ENCODE measurements at places on chromosomes 13 and 19. TPM values are rescaled to one million over a fixed set of nuclear protein-coding genes. Genes with fewer than 3 reads are reported as not detected.

DNA sequence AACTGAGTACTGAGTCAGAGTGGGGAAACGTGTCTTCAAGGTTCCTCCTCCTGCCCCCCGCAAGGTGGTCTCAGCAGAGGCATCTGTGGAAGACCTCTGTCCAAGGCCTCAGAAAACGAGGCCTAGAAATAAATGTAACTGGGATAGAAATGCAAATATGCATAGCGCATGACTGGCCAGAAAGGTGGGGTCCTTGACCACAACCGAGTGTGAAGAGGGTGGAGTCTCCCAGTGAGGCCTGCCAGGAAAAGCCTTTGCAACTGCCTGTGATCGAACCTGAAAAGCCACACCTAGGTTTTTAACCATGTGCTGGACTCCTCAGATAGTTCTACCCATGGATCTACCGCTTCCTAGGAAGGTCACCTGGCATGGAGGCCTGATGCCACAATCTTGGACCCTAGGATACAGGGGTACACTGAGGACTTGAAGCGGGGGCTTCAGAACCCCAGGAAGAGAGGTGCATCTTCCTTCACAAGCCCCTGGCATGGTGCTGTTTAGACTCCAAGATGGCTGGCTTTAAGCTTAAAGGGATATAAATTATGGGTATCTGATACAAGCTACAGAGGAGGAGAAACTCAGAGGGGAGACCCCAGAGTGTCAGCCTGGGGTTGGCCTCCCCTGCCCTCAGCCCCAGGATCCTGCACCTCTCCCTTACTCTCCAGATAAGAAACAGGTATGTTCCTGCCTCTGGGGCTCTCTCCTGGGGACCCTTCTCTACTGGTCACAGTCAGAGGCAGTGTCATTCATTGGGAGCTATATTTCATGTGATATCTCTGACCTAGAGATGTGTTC lies 18.3 kb upstream of the SIGLEC6 start:
- no peak for DNase-seq
- no peak overlapping the region for H3K27ac ChIP-seq
- H3K27me3 ChIP-seq, result no peaks in the 10 kb centered on the region
- no peaks in the 10 kb centered on the region for H3K36me3 ChIP-seq

The LILRA2 gene
- 0.83 TPM for total RNA-seq

The NANOS3 gene
- total RNA-seq, result not detected

GRCh38 chr19:33734913-33735312 lies 61.8 kb upstream of the KCTD15 start:
- DNase-seq, result no peak
- H3K4me1 ChIP-seq, result peaks cover 10% of the 10 kb centered on the region
- H3K36me3 ChIP-seq, result no peaks in the 10 kb centered on the region

GRCh38 chr19:13008926-13009787 lies 13.9 kb downstream of the NFIX start:
- peaks cover 92% of the 10 kb centered on the region for H3K4me1 ChIP-seq
- no peaks in the 10 kb centered on the region for H3K27me3 ChIP-seq
- no peaks in the 10 kb centered on the region for H3K36me3 ChIP-seq
- H3K27ac ChIP-seq, result peak overlapping the region; percentile 98

GRCh38 chr13:40145139-40145538 lies 489.7 kb downstream of the COG6 start:
- no peak for DNase-seq
- no peaks in the 10 kb centered on the region for H3K36me3 ChIP-seq
- H3K27ac ChIP-seq, result no peak overlapping the region
- H3K27me3 ChIP-seq, result no peaks in the 10 kb centered on the region

- no peak for DNase-seq
- H3K27ac ChIP-seq, result no peak overlapping the region
- no peaks in the 10 kb centered on the region for H3K27me3 ChIP-seq
- H3K36me3 ChIP-seq, result no peaks in the 10 kb centered on the region
- H3K4me3 ChIP-seq, result no peak overlapping the region
Measured at GRCh38 chr13:105956921-105957320, 578.5 kb downstream of the EFNB2 start.

- H3K27me3 ChIP-seq, result no peaks in the 10 kb centered on the region
- no peak overlapping the region for H3K27ac ChIP-seq
- no peak for DNase-seq
- H3K36me3 ChIP-seq, result no peaks in the 10 kb centered on the region
Measured at GRCh38 chr13:34294483-34295129, 476.7 kb downstream of the RFC3 start.

GRCh38 chr19:38644719-38645118 lies 2.7 kb upstream of the ACTN4 start:
- H3K27me3 ChIP-seq, result no peaks in the 10 kb centered on the region
- H3K36me3 ChIP-seq, result no peaks in the 10 kb centered on the region
- no peak overlapping the region for H3K4me3 ChIP-seq
- peaks cover 21% of the 10 kb centered on the region for H3K4me1 ChIP-seq
- no peak for DNase-seq

DNA sequence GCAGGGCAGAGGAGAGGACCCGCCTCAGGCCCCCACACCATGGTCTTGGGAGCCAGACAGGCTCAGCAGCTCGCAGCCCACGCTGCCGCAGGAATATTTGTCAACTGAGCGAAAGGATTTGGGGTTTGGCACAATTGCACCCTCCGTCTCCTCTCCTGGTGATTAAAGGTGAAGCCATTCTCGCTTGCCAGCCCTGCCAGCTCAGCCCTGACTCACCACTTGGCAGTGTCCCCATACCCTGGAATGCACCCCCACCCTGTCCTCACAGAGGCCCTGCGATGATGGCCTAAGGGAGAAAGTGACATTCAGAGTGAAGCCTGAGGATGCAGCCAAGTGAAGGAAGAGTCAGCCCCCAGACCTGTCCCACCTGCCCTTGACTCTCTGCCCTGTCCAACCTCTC lies 18.8 kb downstream of the CYTH2 start:
- no peaks in the 10 kb centered on the region for H3K27me3 ChIP-seq
- no peaks in the 10 kb centered on the region for H3K36me3 ChIP-seq
- peak overlapping the region; percentile 67 for H3K27ac ChIP-seq
- DNase-seq, result no peak
- peaks cover 47% of the 10 kb centered on the region for H3K4me1 ChIP-seq
- no peak overlapping the region for H3K4me3 ChIP-seq

The SYNE4 gene
- total RNA-seq, result not detected

DNA sequence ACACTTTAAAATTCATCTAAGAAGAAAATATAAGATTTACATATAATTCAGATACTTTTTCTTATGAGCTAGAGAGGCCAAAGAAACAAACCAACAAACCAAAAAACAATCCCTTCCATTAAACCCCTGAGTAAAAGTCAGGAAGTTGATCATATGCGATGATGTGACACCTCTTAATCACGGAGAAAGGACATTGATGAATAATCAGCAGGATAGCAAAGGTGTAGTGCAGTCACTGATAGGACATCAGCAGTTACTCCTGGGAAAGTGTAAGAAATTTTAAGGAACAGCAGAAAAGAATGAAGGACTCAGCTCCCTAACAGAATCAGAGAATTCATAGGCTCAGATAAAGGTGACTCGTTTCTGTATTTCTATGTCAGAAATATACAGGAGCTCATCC lies 202.4 kb upstream of the EDNRB start:
- no peak overlapping the region for H3K4me3 ChIP-seq
- no peaks in the 10 kb centered on the region for H3K27me3 ChIP-seq
- H3K36me3 ChIP-seq, result no peaks in the 10 kb centered on the region
- DNase-seq, result no peak
- no peak overlapping the region for H3K27ac ChIP-seq

GRCh38 chr13:32317716-32318465 lies 2.6 kb downstream of the BRCA2 start:
- H3K4me3 ChIP-seq, result no peak overlapping the region
- H3K27ac ChIP-seq, result no peak overlapping the region
- peaks cover 14% of the 10 kb centered on the region for H3K4me1 ChIP-seq
- DNase-seq, result no peak
- no peaks in the 10 kb centered on the region for H3K27me3 ChIP-seq
- no peaks in the 10 kb centered on the region for H3K36me3 ChIP-seq

The CBARP gene
- total RNA-seq, result 0.99 TPM

The ZNF431 gene
- 5.0 TPM for total RNA-seq

The CAPS gene
- total RNA-seq, result 16.1 TPM

The ZNF471 gene
- total RNA-seq, result 11.1 TPM

The ZNF320 gene
- 9.2 TPM for total RNA-seq
